Activated T-helper 1 cell treated with anti-CD3 and anti-CD28 coated beads, Interleukin-12 subunit alpha, Interleukin-12 subunit beta, Interleukin-2, Interleukin-4 antibody, amounts not matched to agents 30 ng/mL and 10 ng/mL and 1 ng/mL, durations not matched to agents 14 hours and 24 hours and 36 hours (primary cell): ENCODE measurements at places on chromosomes 2 and 18. TPM values are rescaled to one million over a fixed set of nuclear protein-coding genes. Genes with fewer than 3 reads are reported as not detected.

Gene CAMKMT
- 13.4 and 14.2 TPM in 2 replicates for total RNA-seq

Gene TUBA3E
- not detected in 2 replicates for total RNA-seq

Gene G6PC2
- not detected in 2 replicates for total RNA-seq

Gene BCL11A
- not detected in 2 replicates for total RNA-seq

Gene AQP12A
- not detected in 2 replicates for total RNA-seq

Gene CXCR1
- not detected in 2 replicates for total RNA-seq

Gene CCDC150
- 16.7 and 19.6 TPM in 2 replicates for total RNA-seq

Gene ERBB4
- not detected in 2 replicates for total RNA-seq

Gene KLHL41
- not detected in 2 replicates for total RNA-seq

Gene FER1L5
- not detected in 2 replicates for total RNA-seq

Gene RAMP1
- total RNA-seq, result 19.4 and 21.1 TPM in 2 replicates

Gene CYB5A
- total RNA-seq, result 36.0 and 40.5 TPM in 2 replicates

Gene IER3IP1
- total RNA-seq, result 14.7 and 16.3 TPM in 2 replicates

Gene CD207
- total RNA-seq, result not detected in 2 replicates

Gene FABP1
- not detected in 2 replicates for total RNA-seq

Gene SEPTIN10
- 0.13 and 0.66 TPM in 2 replicates for total RNA-seq

Gene NEU4
- total RNA-seq, result 0.61 and 0.80 TPM in 2 replicates

Gene GBX2
- total RNA-seq, result not detected in 2 replicates

Gene CHRND
- total RNA-seq, result not detected in 2 replicates

Gene CTIF
- 7.2 and 8.5 TPM in 2 replicates for total RNA-seq

Gene MYO5B
- 0.12 TPM in 1 of 2 replicates, not detected in the other for total RNA-seq

Gene OBSL1
- 0.21 and 0.24 TPM in 2 replicates for total RNA-seq

Gene DPYSL5
- 0.23 TPM in 1 of 2 replicates, not detected in the other for total RNA-seq

Gene COL6A3
- 13.1 and 15.5 TPM in 2 replicates for total RNA-seq

Gene RAB6C
- 0.07 TPM in 1 of 2 replicates, not detected in the other for total RNA-seq

Gene CNTNAP5
- not detected in 2 replicates for total RNA-seq

Gene CABLES1
- total RNA-seq, result 3.1 and 3.2 TPM in 2 replicates

Gene CYP26B1
- total RNA-seq, result not detected in 2 replicates

Gene LINC00305
- not detected in 2 replicates for total RNA-seq

Gene PDE1A
- not detected in 2 replicates for total RNA-seq

Gene CRYGC
- total RNA-seq, result not detected in 2 replicates

Gene SP5
- total RNA-seq, result not detected in 2 replicates

Gene ALPI
- total RNA-seq, result not detected in 2 replicates

Gene ZAP70
- total RNA-seq, result 302 and 313 TPM in 2 replicates
